GM10248 (cell line): ENCODE measurements at places on chromosomes 3 and 15.
A peak's percentile ranks its signal among the peaks of the same experiment; 100 is the strongest.

- peak; percentile 52 for DNase-seq
These were observed 89.5 kb upstream of the MANF start for GRCh38 chr3:51295625-51296024.

DNA sequence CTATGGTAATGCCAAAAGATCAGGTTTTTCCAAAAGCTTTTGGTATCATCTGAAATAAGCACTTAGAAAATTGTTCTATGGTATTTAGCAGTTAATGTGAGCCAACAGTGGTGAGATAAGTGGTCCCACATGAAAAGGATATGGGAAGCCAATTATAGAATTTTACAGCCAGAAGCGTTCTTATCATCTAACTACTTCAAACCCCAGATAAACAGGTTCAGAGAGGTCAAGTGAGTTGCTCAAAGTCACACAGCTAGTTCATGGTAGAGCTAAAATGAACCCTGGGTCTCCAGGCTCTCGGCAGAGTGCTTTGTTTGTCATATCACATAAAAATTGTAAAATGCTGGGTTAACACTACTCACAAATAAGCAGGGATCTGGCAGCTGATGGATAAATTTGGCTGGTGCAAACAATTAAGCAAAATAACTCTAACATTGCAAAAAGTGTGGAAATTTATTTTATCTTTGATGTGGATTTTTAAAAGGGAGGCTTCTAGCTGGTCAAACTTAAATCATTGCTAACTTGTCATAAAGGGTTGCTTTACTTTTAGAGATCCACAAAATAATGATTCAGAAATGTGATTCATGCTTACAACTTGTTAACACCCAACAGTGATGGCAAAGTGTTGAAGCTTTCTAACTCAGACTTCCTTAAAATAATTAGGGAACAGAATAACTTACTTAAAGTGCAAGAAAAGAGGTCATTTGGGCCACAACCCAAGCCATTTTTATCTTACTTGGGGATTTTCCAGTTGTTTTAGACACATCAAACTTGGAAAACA, 202.8 kb upstream of the TBC1D5 start:
- DNase-seq, result no peak

- no peak for DNase-seq
These were observed 45.9 kb downstream of the CMSS1 start for GRCh38 chr3:99863588-99863987.

GRCh38 chr3:133965013-133965570, 64.6 kb downstream of the SLCO2A1 start:
- DNase-seq, result no peak

DNA sequence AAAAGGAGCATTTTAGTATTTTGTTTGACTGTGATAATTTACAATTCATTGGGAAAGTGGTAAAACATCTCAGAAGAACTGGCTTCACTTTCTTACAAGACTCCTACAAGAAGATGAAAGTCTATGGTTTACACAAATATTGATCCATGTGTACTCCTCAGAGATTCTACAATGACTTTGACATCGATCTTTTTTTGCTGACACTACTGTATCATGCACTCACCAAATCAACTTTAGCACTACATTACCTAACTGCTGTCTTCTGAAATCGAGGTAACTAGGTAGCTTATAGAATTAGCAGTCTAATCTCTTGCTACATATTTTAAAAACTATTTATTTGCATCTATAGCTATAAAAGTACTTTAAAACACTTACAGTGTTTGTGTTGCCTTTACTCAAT, 757.6 kb downstream of the TBL1XR1 start:
- DNase-seq, result no peak

DNA sequence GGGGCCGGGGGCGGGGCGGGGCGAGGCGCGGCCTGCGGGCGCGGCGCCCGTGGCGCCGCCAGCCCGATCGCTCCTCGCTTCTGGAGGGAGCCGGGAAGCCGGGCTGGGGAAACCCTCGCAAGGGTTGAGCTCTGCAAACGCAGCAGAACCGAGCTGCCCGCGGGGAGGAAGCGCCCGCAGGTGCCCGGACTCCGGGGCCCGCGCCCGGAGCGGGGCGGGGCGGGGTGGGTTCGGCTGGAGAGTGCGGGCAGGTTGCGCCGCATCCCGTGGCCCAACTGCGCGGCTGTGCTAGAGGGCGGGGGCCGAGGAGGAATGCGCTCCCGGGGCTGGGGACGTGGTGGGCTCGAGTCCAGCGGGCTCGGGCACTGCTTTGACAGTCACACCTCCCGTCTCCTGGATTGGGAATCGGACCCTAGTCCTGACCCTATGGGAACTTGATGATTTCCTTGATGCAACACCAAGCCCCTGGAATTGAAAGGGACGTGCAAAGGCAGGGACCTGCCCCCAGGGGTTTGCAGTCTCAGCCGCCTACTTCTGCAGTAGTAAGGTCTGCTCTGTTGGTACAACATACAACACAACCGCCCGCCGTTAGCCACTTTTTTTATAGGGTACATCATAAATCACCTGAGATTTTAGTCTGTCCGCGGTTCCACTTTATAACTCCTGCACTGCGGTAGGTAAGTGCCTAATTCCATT, 34.3 kb downstream of the ZBTB38 start:
- DNase-seq, result peak; percentile 43

DNA sequence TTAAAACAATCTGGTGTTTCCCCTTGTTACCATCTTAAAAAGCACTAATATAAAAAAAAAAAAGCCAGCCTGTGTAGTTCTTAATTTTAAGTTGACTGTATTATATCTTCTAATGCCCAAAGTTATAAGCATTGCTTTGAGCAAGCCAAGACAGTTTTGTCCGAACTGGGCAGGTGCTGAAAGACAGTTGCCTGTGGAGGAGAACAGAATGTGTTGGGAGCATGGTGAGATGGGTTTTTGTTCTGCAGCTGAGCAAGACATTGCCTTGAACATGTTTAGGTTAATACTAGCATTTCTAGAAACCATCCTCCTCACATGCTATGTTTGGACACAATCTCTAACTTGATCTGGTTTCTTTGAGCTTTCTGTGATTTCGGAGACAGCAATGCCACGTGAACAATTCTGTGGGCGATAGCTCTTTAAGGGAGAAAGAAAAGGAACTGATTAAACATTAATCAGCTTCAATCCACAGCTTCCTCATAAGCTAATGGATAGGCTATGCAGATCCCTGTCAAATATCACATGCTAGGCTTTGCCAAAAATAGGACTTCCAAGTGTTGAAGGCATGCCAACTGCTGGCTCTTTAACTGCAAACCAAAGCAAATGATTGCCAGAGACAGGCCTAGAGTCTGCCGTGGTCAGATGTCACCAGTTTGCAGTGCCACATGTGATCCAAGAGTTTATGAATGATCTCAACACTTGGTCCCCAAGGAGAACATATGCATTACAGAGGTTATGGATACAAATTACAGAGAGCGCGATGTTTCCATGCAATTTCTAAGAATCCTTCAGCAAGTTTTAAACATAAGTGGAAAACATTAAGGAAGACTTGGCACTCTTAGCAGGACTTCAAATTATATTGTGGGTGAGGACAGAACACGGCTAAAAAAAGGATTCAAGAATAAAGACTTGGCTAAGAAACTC, 428.1 kb downstream of the ROBO2 start:
- no peak for DNase-seq

DNA sequence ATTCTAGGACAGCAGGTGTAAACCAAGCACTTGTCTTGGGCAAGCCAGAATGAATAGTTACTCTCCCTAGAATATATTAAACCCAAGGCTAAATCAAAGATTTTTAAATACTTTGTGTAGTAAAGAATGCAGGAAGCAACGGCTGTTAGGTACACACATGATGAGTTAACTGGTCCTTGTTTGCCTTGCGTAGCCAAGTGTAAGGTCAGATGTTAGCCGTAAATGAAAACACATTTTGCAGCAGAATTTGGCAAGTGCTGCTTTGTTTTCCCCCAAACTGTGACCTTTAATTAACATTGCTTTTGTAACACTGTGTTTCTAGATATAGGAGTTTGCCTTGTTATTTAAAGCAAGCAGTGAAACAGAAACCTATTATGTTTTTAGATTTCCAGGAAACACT, 368.7 kb downstream of the IL5RA start:
- DNase-seq, result no peak

- no peak for DNase-seq
These were observed 290.4 kb upstream of the STT3B start for GRCh38 chr3:31242026-31242960.

GRCh38 chr15:85636351-85636750, 158.4 kb downstream of the KLHL25 start:
- DNase-seq, result no peak

DNA sequence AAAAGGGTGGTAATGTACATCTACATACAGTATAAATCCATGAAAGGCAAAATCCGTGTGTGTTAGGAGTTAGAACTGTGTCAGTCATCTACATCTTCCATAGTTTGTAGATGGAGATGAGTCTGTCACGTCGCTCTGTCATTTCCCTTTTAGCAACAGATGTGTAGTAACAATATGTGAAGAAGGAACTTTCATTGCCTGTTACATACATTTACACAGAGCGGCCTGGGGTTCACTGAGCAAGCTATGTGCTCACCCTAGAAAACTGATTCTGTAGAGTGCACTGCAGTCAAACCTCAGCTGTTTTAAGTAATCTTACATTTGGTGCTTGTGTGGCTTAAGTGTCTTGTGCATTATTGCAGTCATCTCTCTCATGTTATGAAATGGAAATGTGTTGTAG, 41.6 kb upstream of the AP3B2 start:
- DNase-seq, result no peak

DNA sequence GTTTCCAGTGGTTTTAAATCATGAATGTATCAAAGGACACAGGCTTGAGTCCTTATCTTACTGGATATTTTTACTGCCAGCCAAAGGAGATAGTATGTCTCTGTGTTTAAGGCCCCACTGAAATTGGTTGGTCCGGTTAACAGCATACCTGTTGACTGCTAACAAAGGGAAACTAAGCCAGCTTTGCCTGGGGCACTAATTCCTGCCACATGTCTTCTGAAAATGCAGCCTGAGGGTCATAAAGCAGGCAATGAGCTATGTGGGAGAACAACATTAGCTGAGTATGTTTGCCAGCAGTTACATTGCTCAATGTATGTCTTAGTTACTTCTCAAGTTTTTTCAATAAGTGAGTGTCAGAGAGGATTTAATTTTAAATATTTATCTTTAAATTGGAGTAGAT, 12.4 kb downstream of the PLS1 start:
- DNase-seq, result no peak

- DNase-seq, result no peak
These were observed 61.7 kb upstream of the SLC25A26 start for GRCh38 chr3:66158933-66159683.

- DNase-seq, result no peak
These were observed 53.3 kb downstream of the TIPARP start for GRCh38 chr3:156727519-156728205.

- DNase-seq, result no peak
These were observed 4.6 kb downstream of the MYRIP start for GRCh38 chr3:39814007-39814406.

- DNase-seq, result no peak
These were observed 86.3 kb downstream of the TMEM108 start for GRCh38 chr3:133124511-133124910.

GRCh38 chr3:107929088-107929487, 161.7 kb downstream of the CD47 start:
- DNase-seq, result no peak

DNA sequence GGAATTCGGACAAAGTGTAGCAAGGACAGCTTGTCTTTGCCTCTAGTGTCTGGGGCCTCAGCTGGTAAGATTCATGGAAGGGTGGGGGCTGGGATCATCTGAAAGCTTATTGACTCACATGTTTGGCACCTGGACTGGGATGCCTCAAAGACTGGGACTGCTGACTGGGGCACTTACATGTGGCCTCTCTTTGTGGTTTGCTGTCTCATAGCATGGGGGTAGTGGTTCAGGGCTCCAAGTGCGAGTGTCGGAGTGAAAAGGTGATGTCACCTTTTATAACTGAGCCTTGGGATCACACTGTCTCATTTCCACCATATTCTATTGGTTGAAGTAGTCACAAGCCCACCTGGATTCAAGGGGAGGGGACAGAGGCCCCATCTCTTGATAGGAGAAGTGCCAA, 6.8 kb downstream of the MFSD1 start:
- DNase-seq, result no peak

DNA sequence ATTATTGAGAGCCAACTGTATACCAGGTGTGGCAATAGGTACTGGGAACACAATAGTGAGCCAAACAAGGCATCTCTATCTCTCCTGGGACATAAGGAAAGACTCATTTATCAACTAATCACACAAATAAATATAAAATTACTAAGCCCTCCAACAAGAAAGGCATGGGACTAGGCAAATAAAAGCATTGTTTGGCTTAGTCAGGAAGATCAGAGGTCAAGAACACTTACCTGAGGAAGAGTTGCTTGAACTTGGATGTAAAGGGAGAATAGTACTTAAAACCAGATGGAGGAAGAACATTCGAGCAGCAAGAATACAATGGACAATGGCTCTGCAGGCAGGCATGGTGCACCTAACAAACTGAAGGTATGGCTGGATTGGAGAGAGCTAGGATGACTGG, 300.7 kb downstream of the WDR72 start:
- no peak for DNase-seq

- no peak for DNase-seq
These were observed 166.2 kb upstream of the SEMA6D start for GRCh38 chr15:47551079-47551478.

- no peak for DNase-seq
These were observed 477.1 kb downstream of the EPHB1 start for GRCh38 chr3:135272026-135272669.

DNA sequence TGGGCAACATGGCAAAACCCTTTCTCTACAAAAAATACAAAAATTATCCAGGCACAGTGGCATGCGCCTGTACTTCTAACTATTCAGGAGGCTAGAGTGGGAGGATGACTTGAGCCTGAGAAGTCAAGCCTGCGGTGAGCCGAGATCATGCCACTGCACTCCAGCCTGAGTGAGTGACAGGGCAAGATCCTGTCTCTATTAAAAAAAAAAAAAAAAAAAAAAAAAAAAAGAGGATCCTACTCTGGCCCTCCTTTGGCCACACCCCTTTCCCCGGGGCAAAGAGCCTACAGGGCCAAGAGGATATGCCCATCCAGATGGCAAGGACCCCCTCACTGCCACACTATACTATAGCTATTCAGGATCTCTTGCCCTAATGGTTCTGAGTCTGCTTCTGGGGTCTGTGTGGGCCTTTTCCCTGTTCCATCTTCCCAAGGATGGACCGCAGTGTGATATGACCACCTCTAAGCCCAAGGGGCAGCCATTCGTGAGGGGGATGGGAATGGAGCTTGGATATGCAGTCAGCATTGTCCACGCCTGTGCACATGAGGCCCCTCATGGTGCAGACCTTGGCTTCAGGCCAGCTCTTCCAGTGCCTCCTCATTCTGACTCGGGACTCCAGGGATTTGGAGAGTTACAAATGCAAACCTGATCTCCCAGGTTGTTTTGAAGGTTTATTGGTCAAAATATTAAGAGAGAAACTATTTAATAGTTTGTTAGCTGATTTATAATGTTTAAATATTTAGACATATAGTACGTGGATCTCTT, 7.3 kb downstream of the TYRO3 start:
- no peak for DNase-seq
